ENCODE measurements at places on chromosomes 2 and 18. TPM values are rescaled to one million over a fixed set of nuclear protein-coding genes. Genes with fewer than 3 reads are reported as not detected.

DNA sequence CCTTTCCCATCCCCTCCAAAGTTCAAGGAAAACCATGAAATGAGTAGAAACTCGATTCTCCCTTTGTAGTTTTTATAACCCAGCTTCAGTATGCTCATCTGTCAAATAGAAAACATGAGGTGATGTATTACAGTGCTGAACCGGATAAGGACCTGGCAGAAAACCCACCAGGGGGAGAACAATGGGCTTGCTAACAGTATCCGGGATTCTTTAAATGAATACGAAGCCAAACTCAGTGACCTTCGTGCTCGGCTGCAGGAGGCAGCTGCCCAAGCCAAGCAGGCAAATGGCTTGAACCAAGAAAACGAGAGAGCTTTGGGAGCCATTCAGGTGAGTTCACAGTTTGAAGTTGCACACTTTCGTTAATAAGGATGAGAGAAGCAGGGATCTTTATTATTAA, 113.6 kb upstream of the TTC39C start:
- no peak overlapping the region for H3K27ac ChIP-seq
- peaks cover 6% of the 10 kb centered on the region for H3K4me1 ChIP-seq
- no peak overlapping the region for H3K4me3 ChIP-seq
- no peaks in the 10 kb centered on the region for H3K36me3 ChIP-seq
- no peak for DNase-seq

DNA sequence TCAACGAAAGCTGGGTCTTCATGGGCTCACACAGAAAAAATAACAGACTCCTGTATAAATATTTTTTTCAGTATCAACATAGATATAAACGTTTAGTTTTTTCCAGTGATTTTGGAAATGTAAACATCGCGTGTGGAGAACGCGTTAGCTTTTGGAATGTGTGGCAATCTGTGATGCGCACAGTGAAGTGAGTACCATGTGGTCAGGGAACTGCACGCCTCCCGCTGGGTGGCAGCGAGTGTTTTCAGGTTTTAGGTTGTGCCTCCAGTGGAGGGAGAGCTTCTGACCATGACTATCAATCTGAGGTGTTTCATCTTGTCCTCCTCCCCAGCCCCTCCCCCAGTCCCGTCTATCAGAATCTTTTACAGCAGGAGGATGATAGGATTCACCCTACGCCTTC, 127.8 kb downstream of the ARHGAP28 start:
- DNase-seq: no peak
- H3K4me3 ChIP-seq: no peak overlapping the region
- H3K4me1 ChIP-seq: no peaks in the 10 kb centered on the region
- H3K36me3 ChIP-seq: no peaks in the 10 kb centered on the region
- no peaks in the 10 kb centered on the region for H3K27me3 ChIP-seq

DNA sequence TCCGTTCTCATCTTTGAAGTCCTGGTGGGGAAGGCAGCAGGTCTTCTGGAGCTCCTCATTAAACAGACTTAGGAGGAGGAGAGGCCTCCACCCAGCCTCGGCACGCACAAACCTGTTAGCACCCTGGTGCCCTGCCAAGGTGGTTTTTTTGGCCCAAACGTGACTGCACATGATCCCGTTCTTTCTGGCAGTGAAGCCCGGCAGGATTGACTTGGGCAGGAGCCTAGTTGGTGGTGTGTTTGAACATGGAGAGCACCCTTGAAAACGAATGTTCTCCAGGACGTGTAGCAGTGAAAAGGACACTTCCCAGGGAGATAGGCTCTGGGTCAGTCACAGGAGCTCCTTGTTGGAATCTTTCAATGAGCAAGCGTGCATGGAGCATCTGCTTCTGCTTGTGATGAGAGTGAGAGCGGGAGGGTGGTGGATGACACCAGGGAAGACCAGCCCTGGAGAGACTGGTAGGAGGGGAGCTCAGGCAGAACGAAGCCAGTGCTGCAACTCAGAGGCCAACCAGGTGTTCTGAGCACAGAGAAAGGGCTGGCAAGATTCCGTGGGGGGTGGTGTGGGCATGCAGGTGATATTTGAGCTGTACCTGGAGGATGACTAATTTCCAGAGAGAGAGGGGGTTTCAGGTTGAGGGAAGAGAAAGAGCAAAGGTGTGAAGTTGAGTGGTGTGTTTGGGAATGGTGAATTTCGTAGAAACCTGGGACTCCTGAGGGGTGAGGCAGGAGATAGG, 73.8 kb downstream of the TANC1 start:
- H3K27me3 ChIP-seq: peaks cover 12% of the 10 kb centered on the region
- no peak overlapping the region for H3K4me3 ChIP-seq
- H3K27ac ChIP-seq: no peak overlapping the region
- H3K4me1 ChIP-seq: no peaks in the 10 kb centered on the region
- H3K36me3 ChIP-seq: no peaks in the 10 kb centered on the region
- no peak for DNase-seq

DNA sequence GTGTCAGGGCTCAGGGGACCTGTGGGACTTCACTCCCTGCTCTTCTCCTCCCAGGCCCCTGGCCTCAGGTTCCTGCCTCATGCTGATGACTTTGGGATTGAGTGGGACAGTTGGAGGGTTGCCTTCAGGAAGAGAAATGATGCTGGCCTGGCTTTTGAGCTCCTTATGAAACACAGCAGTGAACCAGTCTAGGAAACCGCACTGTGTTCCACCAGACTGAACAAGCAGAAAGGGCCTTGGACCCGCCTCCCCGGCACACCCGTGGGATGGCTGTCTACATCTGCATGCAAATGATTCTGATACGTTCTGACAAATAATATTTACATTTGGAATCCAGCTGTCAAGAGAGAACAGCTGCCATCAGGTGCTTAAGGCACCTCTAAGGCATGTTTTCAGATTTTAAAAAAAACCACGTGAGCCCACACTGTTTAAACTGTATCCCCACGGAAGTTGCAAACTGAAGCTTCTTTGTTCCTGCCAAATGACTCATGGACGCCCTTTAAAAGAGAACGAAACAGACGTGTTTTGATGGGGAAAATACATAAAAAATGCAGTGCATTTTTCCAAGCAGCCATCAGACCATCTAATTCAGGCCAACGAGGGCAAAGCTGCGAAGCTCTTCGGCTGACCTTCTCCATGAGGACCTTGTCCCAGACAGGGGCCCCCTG, 27.6 kb upstream of the ASAP2 start:
- H3K27me3 ChIP-seq: peaks cover 14% of the 10 kb centered on the region
- DNase-seq: no peak
- H3K36me3 ChIP-seq: no peaks in the 10 kb centered on the region
- no peak overlapping the region for H3K27ac ChIP-seq
- H3K4me3 ChIP-seq: no peak overlapping the region

DSG4 gene
- not detected for total RNA-seq

DSG2 gene
- total RNA-seq: 1.6 TPM

CCDC148 gene
- 0.14 TPM for total RNA-seq

KCNK3 gene
- not detected for total RNA-seq
